HuH-7 (cell line): ENCODE measurements at places on chromosomes 7 and 10.

DNA sequence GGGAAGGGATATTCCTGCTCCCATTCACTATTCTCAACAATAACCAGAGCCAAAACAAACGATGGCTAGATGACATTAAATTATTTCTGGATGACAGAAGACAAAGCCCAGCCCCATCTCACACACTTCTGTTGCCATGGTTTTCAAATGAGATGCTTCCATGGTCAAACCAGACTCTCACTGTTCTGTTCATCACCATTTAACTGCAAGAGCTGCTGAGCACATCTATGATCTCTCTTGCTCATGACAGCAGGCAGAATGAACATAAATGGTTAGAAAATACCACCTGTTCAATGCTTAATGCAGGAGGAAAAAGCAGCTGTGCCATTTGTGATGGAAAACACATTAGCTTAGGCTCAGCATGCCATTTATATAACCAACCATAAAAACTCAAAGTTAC is 758.6 kb upstream of the ZWINT start:
- no peak for DNase-seq

DNA sequence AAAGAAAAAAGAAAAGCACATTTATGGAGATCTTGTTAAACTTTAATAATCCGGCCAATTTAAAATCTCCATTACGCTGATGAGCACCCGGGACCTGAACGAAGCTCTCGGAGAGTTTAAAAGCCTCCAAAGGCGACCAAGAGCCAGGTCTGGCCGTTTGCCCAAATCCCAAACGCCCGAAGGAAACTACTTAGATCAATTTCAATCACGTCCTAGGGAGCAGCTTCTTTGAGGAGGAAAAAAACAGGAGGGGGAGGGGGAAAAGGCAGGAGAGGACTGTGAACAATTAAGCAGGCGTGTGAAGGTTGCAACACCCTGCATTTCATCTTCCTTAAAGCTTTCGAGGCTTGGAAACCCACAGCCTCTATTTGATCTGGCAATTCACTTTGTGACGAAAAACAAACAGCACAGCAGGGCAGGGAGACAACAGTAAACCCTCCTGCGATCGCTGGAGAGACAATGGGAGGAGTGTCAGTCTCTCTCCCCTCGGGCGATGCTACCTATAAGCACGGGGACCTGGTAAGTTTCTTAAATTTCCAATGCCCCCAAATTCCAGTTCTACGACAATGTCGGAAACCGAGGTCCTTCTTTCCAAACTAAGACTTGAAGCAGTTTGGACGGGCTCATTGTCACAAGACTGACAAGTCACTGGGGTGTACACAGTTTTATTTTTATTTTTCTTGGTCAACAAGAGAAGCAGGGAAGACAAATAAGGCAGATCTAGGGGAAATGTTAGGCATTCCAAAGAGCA is 1.2 kb downstream of the KLF6 start:
- peak; percentile 74 for DNase-seq

GRCh38 chr7:92025260-92025659 is 84.6 kb downstream of the AKAP9 start:
- DNase-seq, result no peak

DNA sequence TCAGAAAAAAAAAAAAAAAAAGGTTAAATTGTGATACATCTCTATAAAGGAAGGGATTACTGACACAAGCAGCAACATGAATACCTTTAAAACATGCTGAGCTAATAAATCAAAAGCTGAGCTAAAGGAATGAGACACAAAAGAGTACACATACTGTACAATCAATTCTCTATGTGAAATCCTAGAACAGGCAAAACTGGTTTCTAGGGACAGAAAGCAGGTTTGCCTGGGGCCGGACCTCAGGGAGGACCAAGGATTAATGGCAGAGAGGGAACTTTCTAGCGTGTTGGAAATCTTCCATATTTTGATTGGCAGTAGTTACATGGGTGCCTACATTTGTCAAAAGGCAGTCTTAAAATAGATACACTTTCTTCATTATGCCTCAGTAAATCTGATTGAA is 52.5 kb downstream of the KLRG2 start:
- no peak for DNase-seq

DNA sequence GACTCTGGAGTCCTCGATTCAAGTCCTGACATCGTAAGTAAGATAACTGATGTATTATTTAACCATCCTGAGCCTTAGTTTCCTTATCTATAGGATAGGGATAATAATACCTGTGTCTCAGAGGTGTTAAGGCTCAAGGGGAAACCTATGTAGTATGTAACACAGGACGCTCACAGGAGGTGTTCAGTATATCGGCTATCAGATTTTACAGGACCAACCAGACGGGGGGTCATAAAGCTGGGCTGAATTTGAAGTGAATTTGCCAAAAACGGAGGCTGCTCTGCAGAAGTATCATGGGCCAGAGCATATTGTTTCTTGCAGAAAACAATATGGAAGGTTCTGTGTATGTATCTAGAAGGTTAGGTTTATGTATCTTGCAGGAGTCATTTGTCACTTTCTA is 11.1 kb upstream of the ZNF282 start:
- DNase-seq, result no peak

GRCh38 chr7:16644636-16645592 is 640 bp downstream of the ANKMY2 start:
- peak; percentile 69 for DNase-seq

- no peak for DNase-seq
These were observed 20.5 kb upstream of the FZD1 start for GRCh38 chr7:91243591-91244301.

DNA sequence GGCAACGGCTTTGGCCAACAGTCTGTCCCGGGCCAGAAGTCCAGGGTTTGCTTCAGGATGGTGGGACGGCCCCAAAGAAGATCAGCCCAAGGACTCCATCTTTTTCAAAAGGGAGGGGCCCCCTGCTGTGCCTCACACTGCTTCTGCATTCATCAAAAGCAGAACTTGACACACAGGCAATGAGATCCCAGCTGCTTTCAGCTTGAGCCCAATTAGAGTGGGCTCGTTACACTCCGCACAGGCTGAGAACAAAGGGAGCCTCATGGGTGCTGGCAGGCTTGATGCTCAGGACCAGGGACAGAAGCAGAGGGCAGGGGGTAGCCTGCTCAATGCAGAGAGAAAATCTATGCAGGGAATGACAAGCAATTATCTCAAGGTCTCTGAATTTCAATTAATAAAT is 45.5 kb downstream of the VOPP1 start:
- no peak for DNase-seq

- no peak for DNase-seq
These were observed 252.2 kb upstream of the HABP2 start for GRCh38 chr10:113300617-113301016.

- no peak for DNase-seq
These were observed 238.2 kb downstream of the GRID1 start for GRCh38 chr10:86128360-86128759.

- DNase-seq, result no peak
These were observed 23.4 kb upstream of the ZC3HAV1 start for GRCh38 chr7:139132887-139133286.

- no peak for DNase-seq
These were observed 153.6 kb upstream of the ZMIZ1 start for GRCh38 chr10:78915190-78915518.

- no peak for DNase-seq
These were observed 1.6 kb downstream of the TIAL1 start for GRCh38 chr10:119595134-119595675.

DNA sequence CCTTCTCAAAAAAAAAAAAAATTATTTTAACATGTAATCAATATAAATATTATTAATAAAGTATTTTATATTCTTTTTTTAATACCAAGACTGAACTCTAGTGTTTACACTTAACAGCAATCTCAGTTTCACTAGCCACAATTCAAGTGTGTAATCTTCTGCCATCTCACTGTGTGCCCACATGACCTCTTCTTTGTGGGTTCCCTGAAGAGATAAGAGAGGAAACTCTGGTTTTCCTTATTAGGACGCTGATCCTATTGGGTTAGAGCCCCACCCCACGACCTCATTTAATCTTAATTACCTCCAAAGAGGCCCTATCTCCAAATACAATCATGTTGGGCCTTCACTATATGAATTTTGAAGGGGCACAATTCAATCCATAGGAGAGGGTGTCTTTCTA is 177.6 kb downstream of the STK31 start:
- DNase-seq, result no peak

DNA sequence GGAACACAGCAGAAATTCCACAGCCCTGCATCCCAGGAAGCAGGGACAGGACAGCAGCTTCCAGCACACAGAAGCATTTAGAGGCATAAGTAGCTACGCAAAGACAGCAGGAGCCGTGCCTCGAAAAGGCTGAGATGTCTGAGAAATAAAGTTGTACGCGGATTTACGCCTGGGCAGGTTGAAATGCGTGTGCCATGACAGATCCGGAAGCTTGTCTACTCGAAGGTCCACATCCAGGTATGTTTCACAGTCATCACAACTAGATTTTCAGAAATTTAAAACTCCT is 26.1 kb downstream of the DIP2C start:
- DNase-seq, result no peak

DNA sequence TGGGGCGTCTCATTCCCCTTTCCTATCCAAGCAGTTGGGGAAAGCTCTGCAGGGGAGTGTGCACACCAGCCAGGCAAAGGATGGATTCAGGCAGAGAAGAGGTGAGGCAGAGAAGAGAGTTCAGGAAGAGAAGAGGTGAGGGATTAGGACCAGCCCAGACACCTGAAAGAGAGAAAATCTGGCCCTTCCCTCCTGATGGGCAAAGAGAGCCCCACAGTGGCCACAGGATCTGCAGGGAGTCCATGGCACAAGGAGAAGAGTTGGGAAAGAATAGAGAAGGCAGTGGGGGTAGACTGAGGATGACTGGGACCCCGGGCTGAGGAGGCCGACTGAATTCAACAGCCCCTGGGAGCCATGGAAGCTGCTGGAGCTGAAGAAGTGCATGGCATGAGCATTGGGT is 140.4 kb upstream of the ZMIZ1 start:
- no peak for DNase-seq

- no peak for DNase-seq
These were observed 498.2 kb downstream of the PHTF2 start for GRCh38 chr7:78296644-78297371.

- no peak for DNase-seq
These were observed 242.8 kb downstream of the PTPRN2 start for GRCh38 chr7:158344706-158345300.
